ENCODE measurements at places on chromosomes 1 and 21.

DNA sequence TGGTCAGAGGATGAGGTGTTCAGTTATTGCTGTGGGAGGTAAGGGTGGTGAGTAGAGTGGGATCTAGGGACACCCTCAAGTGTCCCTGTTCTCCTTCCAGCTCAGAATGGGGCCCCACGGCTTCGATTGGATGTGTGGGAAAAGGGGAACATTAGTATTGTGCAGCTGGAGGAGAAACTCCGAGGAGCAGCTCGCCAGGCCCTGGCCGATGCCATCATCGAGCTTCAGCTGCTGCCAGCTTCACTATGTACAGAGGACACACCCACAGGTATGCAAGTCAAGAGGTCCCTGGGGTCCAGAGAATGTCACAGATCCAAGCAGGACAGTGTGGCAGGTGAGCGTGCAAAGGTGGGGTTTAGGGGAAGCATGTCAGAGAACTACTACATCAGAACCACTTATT, 13.9 kb downstream of the HYI start:
- DNase-seq: no peak

DNA sequence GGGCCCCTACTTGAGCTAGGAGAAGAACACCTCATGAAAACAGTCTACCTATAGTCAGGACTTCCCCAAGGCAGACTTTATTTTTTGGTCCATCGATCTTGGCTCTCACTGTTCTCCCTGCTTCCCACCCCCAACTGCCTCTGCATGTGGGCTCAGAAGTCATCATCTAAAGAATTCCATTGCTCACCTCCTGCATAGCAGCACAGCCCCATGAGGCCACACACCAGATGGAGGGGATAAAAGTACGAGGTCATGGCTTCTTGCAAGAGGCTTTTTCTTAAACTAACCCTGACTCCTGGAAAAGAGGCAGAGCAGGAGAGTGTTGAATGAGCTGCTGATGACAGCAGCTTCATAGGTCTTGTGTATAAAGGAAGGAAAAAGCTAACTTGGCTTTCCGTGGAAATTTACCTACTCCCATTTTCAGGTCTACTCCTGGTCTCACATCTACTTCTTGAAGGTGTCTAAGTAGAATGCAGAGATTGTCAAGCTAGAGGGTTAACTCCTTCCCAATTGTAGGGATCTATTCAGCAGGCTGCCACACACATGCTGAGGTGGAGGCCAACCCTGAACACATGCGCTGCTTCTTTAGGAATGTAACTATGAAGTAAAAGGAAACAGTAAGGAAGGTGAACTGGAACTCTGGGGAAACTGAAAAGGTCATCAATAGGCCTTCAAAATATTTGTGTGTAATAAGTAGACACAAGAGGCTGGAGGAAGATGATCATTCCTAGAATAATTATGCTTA, 18.7 kb downstream of the WNT2B start:
- no peak for DNase-seq

GRCh38 chr1:206489980-206490770, 17.2 kb upstream of the RASSF5 start:
- peak; percentile 81 for DNase-seq

DNA sequence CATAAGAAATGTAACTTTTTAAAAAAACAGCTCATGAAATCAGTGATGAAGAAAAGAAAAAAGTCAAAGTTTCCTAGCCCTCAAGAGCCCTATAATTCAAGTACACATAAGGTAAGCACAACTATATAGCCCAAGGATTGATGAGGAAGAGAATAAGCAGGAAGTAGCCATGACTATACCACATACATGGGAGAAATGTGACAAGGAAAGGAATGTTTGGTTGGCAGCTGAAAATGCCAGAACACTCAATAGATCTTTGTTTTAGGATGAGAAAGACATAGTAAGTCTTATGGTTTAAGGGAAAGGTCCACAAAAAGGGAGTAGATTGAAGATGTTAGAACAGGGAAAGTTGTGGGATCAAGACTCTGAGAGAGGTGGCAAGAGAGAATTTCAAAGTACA, 5.7 kb downstream of the DOCK7 start:
- DNase-seq: peak; percentile 18

DNA sequence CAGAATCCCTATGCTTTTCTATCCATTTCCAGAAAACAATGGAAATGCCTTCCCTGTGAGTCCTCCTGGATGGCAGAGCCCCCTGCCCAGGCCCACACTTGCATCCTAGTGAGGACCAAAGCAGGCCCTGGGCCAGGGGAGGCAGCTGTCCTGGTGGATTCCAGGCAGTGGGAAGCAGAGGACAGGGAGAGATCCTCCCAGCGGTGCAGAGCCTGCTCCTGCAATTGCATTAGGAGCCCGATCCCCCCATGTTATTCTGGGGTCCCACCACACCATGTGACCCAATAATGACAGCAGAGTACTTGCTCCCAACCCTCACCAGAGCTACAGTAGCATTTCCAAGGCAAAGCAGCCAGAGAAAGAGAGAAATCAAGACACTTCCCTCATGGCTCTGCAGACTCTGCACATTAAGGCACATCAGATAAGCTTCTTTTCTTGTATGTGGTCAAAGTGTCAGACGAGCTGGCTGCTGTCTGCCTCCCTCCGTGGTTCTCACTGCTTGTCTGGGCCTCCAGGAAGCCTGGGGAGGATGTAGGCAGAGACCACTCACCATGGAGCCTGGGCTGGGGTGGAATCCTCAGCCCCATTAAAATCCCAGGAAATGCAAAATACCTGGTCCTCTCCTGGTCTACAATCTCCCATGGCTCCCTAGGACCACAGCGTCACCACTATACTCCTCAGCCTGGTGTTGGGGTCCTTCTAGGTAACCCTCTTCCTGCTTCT, 54.9 kb upstream of the RUNX3 start:
- DNase-seq: no peak

- DNase-seq: peak; percentile 18
Observed at GRCh38 chr1:3483801-3484444, 29.5 kb downstream of the ARHGEF16 start.

DNA sequence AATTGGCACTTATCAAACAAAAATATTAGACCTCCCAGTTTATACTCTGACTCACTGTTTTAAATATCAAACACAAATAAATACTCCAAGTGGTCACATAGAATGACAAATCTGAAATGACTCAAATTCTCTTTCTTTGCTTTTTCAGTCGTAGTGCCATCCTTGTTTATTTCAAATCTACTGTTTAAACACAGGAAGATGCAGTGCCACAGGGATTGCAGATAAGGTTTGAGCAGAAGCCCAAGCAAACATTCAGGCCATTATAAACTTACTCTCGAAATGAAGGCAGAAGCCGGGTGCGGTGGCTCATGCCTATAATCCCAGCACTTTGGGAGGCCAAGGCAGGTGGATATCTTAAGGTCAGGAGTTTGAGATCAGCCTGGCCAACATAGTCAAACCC, 255.4 kb upstream of the PLXNA2 start:
- no peak for DNase-seq

DNA sequence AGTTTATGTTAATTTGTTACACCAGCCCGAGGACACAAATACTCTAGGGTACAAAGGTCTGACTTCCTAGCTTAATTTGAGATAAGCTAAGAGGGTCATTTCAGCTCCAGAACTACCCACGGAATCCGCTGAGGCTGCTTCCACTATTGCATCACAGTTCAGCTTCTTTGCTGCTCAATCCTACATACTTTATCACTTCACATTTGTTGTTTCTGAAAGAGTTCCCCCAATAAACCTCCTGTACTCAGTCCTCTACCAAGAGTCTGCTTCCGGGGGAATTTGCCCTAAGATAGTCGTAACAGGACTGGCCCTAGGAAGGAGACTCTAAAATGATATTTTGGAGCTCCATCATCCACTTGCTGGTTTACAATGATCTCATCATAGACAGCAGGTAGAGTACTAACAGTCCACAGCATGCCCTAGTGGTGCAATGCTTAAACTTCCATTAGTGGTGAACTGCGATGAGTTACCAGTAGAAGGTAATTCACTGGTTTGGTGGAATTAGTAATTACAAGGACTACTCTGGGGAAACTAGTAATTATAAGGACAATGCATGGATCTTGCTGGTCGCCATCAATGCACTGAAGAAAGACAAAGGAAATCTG, 229.3 kb downstream of the USH2A start:
- no peak for DNase-seq

- no peak for DNase-seq
Observed at GRCh38 chr1:7320661-7321060, 450.4 kb upstream of the VAMP3 start.

DNA sequence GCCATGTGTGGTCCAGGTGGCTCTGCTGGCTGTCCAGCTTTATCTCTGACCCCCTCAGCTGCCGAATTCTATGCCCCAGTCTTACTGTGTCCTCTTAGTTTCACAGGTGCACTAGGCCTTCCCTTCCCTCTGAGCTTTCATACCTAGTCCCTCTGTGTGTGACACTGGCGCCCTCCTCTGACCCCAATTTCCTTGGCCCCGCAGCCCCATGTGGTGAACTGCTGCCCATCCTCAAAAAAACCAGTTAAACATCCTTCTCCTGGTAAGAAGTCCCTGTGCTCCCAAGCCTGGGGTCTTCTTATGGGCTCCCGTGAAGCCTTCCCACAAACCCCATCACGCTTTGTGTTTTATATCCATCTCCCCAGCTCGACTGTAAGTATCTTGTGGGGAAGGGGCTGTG, 93.9 kb upstream of the TSPAN2 start:
- DNase-seq: no peak

GRCh38 chr1:196466166-196466565, 142.1 kb downstream of the KCNT2 start:
- DNase-seq: no peak

DNA sequence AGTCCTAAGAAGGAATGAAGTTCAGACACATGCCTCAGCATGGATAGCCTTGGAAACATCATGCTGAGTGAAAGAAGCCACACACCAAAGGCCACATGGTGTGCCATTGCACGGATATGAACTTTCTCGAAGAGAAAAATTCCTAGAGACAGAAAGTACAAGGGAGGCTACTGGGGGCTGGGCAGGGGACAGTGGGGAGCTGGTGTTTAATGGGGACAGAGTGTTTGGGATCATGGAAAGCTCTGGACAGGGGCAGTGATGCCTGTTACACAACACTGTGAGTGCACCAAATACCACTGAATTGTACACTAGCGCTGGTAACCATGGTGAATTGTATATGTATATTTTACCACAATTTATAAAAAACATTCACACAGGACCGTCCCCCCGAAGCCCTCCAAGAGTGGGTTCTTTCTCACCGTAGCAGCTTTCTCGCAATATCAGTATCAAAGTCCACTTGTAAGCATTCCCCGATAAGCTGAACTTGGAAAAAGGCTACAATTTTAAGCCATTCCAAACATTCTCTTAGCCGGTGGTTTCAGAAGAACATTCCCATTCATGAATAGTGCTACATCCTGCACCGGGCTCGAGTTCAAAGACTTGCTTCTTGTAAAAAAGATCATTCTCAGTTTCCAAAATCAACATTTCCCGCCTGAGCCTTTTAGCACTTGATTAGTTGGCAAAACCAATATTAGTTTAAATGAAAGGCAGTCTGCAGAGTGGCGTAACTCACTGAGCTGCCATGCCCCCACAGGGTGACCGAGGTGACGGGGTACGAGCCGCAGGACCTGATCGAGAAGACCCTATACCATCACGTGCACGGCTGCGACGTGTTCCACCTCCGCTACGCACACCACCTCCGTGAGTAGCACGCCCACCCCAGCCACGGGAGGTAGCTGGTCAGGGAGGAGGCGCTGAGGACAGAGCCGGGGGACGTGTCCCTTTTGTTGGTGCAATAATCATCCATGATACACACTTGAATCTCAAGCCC, 31.7 kb downstream of the SIM2 start:
- no peak for DNase-seq

DNA sequence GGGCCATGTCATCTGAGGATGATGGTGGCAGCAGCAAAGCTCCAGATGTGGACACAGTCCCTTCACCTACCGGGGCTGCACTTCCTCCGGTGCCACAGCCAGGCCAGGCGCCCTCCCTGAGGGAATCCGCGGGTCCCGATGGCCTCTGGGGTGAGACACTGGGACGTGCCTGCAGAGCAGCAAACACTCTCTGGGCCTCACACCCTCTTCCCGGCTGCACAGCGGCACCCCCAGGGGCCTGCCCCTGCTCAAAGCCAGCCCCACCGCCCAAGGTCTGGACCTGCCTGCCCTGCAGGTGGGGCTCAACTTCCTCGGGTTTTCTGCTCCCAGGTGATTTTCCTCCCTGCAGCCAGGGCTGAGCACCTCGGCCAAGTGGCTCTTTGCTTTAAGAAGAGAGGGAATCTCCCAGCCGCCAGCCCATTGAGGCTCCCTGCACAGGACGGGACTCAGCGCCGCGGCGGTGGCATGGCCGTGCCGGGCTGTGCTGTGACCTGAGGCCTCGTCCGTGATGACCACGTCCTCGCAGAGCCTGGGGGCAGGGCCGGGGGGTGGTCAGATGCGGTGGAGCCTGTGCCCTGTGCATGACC, 21.3 kb upstream of the COL18A1 start:
- no peak for DNase-seq

- DNase-seq: no peak
Observed at GRCh38 chr21:45599146-45599581, 44.4 kb upstream of the PCBP3 start.

- no peak for DNase-seq
Observed at GRCh38 chr1:23303524-23303923, 40.6 kb downstream of the HNRNPR start.

DNA sequence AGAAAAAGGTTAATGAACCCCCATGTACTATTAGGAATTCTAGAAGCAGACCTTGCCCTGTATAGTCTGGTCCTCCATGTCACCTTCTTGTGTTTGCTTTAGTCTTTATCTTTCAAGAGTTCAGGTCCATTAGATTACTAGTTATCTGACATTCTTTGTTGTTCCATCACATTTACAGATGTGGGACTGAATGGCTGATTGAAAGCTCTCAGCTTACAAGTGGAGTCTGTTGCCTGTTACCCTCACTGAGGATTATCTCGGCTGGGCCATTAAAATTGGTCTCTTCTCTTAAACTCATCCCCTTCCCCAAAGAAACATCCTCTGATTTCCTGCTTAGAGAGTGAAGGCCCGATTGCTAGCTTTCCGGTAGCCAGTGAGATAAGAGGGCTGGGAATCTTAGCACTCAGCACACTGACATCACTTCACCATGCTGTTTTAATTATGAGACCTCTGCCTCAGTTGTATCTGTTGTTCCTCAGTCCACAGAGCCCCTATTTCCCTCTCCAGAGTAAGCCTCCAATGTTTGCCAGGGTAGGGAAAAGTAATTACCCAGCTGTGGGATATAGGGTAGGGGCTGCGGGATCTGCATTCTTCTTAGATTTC, 76.8 kb downstream of the LPGAT1 start:
- DNase-seq: no peak

DNA sequence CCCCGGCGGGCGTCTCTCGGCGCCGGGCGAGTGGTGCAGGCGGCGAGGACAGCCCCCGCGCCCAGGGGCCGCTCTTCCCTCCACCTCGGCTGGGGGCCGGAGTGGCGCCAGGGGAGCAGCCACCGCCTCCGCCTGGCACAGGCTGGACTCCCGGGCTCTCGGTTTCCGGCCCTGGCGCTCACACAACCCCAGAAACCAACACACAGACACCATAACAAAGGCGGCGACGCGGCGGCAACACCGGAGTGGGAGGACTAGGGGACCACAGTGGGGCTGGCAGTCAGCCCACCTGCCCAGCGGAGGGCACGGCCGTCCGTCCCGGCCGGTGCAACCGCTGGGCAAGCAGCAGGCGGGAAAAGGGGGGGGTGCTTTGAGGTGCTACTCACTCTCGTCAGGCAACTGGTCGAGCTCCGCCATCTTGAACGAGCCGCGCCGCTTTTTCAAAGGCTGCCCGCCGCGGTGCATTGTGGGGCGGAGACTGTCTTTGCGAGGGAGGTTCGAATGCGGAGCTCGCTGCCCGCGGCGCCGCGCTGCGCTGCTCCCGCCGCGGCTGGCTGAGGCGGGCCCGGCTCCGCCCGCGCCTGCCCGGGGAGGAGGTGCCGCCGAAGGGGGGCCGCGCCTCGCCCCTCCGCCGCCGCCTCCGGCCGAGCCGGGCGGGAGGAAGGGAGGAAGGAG, at the start of gene LIN9:
LIN9 (minus strand) TSS at position 442 of the 675 bp plus-strand sequence; CDS start at position 417, 25 bp downstream.
- peak; percentile 89 for DNase-seq
